ENCODE measurements at places on chromosomes 2 and 18.

GRCh38 chr2:218648787-218649100 lies 10.7 kb downstream of the ZNF142 start:
- DNase-seq = no peak

- no peak for DNase-seq
Observed at GRCh38 chr2:159518321-159519005, 97.9 kb downstream of the BAZ2B start.

DNA sequence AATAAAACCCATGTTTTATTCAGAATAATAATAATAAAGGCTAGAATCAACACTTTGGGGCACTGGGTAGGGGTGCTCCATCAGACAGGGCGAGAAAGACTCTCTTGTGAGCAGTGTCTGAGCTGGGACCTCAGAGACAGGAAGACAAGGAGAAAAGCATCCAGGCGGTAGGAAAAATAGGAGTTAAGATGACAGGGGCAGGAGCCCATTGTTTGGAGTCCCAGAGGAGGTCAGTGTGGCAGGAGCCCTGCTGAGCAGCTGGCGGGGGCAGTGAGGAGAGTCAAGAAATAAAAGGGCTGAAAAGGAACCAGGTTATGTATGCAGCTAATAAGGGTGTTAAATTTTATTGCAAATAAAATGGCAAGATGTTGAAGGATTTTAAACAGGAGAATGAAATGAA lies 457.4 kb downstream of the FBXO15 start:
- no peak for DNase-seq

DNA sequence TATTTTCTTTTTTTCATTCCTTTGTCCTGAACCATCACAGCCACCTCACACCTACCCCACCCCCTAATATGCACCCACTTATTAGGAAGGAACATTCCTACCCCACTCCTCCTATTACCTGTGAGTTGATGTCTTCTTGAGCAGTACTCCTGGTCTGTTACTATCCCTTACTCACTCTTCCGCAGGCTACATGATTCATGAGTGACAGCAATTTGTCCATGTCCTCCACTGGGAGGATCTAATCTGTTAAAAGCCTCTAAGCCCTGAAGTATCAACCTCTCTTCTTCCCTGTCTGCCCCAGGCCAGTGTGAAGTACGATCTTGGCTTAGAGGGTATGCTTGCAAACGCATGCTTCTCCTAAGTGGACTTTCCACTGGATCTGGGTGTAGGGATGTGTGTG lies 75.6 kb upstream of the RFX8 start:
- no peak for DNase-seq

DNA sequence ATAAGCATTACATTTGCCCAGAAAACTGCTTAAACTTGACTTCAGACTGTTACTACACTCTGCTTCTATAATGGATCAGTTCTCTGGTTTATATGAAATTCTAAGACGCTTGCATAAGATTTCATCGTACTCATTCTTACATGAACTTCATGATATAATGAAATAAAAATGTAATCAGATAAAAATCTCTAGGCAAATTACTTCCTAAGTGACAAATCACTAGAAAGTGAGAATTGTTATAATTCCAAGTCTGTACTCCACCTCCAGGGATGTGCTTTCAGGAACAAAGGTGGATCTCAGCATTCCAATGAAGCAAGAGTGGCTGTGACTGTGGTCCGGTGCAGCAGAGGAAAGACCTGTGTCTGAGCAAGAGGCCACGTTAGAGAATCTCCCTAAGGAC lies 226.2 kb downstream of the PIEZO2 start:
- DNase-seq = no peak

DNA sequence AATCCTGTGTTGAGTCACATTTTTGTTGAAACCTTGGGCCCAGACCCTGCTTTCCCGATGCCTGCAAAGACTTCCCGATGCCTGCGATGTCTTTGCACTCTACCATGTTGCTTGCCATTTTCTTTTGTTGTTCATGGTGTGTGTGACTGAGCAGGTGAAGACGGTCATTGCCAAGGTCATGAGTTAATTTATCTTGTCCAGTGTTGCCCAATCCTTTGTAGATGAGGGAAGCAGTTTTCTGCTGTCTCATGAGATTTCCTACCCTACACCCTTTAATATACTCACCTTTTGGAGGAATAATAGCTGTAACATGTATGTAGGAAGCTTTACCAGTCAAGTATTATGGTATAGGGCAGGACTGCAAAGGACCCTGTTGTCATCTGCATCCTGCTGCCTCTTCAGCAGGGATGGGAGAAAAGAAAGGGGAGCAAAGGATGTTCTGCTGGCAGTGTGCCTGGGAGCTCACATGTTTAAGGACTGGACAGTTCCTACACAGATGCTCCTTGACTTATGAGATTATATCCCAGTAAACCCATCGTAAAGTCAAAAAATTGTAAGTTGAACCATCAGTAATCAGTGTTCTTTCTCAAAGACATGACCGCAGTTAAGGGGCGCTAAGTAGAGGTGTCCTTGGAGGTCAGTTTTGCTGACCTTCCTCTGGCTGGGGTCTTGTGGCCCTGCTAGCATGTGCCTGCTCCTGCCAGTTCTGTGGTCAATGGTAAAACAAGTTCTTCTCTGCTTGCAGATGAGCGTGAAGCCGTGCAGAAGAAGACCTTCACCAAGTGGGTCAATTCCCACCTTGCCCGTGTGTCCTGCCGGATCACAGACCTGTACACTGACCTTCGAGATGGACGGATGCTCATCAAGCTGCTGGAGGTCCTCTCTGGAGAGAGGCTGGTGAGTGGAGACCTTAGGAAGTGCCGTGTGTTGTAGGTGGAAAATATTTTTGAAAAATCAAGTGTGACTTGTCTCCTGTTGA lies 124.8 kb upstream of the EML6 start:
- no peak for DNase-seq

GRCh38 chr2:201558665-201559064 lies 84.6 kb downstream of the TMEM237 start:
- no peak for DNase-seq

- peak; percentile 42 for DNase-seq
Observed at GRCh38 chr2:207143215-207144172, 22.3 kb downstream of the KLF7 start.

DNA sequence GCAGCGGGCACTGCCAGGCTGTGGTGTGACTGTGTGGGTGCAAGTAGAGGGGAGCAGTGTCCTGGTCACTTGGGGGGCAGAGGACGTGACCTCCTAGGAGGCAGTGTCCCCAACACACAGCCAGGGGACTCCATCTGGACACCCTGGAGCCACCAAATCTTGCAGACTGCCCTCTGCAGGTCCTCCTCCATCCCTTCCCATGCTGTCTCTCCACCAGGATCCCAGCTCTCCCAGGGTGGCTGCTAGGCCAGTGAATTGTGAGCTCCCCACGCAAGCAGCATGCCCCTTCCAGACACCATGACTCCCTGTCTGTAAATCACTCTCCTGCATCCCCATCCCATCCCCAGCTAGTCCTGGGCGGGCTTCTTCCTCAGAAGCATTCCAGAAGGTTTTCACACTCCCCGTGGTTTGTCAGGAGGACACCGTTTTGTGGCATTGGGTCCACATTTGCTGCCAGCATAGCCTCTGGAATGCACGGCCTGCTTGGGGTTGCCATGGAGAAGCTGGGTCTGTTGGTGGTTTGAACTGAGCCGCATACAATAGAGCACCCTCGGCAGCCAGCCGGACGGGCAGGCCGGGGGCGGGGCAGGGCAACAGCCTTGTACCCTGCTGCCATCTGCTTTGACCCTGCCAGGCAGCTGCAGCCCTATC lies 210.7 kb downstream of the KLHL29 start:
- peak; percentile 56 for DNase-seq

- no peak for DNase-seq
Observed at GRCh38 chr2:54207666-54208195, 48.3 kb downstream of the TSPYL6 start.

DNA sequence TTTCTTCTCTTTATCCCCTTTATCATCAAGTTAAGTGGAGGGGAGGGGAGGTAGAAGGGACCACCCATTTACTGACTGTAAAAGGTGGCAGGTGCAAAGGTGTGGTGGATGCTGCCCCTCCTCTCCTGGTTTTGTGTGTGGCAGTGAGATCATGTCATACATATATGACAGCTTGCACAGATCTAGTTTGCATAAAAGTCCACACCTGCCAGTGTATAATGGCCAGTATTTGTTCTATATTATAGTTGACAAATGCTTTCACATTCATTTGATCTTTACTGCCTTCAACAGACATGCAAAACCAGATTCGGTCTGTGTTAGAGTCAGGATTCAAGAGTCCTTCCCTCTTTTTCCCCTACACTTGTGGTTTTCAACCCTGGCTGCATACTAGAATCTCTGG lies 55.1 kb downstream of the TGFA start:
- DNase-seq = no peak

DNA sequence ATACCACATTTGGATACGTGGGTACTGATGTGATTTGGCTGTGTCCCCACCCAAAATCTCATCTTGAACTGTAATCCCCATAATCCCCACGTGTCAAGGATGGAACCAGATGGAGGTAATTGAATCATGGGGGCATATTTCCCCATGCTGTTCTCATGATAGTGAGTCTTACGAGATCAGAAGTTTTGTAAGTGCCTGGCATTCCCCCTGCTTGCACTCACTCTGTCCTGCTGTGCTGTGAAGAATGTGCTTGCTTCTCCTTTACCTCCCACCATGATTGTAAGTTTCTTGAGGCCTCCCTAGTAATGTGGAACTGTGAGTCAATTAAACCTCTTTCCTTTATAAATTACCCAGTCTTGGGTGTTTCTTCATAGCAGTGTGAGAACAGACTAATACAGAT lies 70.3 kb downstream of the CHST9 start:
- no peak for DNase-seq

- no peak for DNase-seq
Observed at GRCh38 chr2:68435615-68436014, 31.5 kb downstream of the FBXO48 start.
